ENCODE measurements at places on chromosomes 5 and 9.

GRCh38 chr5:53926026-53926425 lies 365.6 kb downstream of the NDUFS4 start:
- no peak for DNase-seq

- DNase-seq = no peak
These were observed 17.9 kb upstream of the ZCCHC7 start for GRCh38 chr9:37102486-37102885.

DNA sequence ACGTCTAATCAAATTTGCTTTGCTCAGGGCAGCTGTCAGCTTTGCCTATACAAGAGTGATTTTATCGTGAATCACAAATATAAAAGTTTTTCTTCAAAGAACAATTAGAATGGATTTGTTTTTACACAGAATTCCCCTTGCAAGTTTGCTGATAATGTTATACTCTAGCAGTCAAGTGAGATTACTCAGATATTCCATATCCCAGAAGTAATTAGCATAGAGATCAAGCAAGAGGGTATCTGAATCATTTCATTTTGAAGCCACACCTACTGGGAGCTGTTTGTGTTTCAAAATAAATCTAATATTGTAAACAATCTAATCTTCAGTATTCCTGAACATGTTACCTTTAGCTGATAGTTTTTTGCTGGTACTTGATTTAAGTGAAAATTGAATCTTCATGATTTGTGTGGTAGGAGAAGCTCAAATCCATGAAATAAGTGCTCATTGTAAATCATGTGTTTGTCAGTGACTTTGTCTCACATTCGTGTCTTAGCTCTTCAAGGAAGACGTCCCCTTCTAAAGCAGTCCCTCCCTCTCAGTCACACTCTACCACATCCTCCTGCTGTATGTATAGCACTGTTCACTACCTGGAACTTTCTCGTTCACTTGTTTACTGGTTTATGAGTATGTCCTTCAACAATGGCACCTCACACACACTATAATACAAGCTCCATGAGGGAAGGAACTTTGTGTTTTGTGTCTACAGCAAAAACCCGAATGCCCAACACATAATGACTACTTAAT lies 3.3 kb upstream of the TTC39B start:
- DNase-seq = no peak

- no peak for DNase-seq
These were observed 5.4 kb upstream of the HBEGF start for GRCh38 chr5:140351609-140352334.

Measured in substantia nigra (tissue), 51 donors.